HT1080 (cell line): ENCODE measurements at places on chromosomes 16 and 17.

DNA sequence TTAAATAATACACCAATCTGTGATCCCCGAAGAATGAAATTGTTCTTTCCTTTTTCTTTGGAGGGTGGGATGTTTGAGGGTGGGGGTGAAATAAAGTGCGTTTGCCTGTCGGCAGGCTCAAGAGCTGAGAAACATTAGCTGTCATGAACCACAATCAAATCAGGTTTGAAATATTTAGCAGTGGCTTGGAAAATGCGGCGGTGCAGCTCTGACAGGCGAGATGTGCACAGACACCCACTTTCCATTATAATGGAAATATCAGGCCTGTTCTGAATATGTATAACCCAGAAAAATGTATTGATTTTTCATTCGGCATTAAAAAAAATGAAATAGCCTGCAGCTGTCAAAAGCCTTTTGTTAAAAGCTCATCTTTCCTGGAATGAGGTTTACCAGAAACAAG, 212.8 kb downstream of the ZFHX3 start:
- no peak for DNase-seq

GRCh38 chr16:66486773-66487579, 59.9 kb downstream of the BEAN1 start:
- peak; percentile 48 for DNase-seq

GRCh38 chr16:53766304-53767016, 62.5 kb downstream of the FTO start:
- DNase-seq = no peak

DNA sequence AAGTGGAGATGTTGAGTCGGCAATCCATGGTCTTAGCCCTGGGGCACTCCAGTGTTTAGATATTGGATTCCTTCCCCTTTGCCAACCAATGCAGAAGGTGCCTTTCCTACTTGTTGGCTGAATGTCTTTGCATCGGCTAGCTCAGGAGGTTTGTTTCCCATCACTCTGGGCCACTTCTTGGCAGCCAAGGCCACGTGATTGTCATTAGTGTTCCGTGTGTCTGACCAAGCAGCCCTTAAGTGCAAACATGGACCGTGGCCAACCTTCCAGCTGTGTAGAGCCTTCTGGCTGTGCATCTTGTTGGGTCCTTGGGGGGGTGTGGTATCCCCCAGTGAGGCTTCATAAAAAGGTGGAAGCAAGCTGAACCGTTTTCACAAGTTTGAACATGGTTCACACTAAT, 66.0 kb downstream of the GNAO1 start:
- no peak for DNase-seq
